ENCODE measurements at places on chromosomes 12 and 14.
A peak's percentile ranks its signal among the peaks of the same experiment; 100 is the strongest.

DNA sequence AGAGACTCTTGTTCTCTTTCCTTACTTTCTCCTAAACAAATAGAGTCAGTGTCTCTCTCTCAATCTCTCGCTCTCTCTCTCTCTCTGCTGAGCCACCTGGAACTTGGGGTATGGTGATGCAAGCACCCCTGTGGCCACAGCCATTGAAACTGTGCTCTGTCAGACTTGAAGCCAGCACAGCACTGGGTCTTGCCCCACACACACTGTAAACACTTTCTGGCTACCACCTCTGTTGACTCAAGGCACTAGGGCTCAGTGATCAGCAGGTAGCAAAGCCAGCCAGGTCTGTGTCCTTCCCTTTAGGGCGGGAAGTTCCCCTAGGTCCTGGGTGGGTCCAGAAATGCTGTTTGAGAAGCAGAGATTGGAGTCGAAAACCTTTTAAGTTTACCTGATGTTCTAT lies 125.9 kb upstream of the GARIN6 start:
- no peak for DNase-seq

- DNase-seq: no peak
These were observed 363.5 kb downstream of the TMEM121 start for GRCh38 chr14:105889666-105890473.

DNA sequence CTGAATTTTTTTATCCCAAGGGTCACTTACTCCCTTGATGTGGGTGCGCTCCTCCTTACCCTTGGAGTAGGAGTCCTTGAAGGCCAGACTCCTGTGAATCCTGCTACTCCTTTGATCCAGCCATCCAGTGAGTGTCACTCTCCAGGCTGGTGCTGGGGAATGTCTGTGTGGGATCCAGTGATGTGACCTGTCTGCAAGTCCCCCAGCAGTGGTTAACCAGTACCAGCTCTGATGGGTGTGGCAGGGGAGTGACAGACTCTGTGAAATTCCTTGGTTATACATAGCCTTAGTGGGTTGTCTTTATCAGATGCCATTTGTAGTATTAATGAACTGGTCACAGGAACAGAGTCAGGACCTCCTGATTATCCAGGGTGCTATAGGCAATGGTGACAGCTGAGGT lies 409.5 kb upstream of the LMO3 start:
- no peak for DNase-seq

- DNase-seq: no peak
These were observed 150.9 kb downstream of the ANO2 start for GRCh38 chr12:5794156-5794555.

DNA sequence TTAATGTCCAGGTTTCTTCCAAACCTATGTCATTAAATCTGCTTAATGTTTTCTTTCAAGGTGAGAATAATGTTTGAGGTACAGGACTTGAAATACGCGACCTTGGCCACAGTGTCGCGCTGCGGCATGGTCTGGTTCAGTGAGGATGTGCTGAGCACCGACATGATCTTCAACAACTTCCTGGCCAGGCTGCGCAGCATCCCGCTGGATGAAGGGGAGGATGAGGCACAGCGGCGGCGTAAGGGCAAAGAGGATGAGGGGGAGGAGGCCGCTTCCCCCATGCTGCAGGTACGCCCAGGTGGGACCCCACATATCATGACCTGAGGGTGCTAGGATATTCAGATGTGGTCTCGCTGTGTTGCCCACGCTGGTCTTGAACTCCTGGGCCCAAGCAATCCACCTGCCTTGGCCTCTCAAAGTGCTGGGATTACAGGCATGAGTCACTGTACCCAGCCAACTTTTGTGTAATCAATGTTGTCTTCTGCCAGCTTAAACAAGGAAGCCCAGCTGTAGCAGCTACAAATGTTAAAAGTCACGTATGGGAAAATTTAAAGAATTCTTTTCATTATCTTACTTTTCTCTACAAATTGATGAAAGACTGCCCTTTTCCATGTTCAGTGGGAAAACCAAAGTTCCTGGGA lies 50.8 kb downstream of the DYNC1H1 start:
- DNase-seq: no peak

DNA sequence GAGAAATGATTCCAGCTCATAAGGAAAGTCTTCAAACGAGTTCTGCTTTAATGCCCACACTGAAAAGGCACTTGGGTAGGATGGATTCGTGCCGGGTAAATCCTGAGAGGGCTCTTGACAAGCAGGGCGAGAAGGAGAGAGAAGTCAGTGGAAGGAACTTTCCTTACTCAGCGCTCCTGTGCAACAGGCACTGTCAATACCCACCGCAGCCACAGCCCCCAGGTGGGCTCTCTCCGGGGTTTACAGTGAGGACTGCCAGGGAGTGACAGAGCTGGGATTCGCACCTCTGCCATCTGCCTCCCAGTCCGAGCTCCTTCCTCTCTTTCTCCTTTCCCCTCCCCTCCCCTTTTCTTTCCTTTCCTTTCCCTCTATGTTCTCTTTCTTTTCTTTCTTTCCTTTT lies 118.7 kb downstream of the BEGAIN start:
- DNase-seq: no peak

DNA sequence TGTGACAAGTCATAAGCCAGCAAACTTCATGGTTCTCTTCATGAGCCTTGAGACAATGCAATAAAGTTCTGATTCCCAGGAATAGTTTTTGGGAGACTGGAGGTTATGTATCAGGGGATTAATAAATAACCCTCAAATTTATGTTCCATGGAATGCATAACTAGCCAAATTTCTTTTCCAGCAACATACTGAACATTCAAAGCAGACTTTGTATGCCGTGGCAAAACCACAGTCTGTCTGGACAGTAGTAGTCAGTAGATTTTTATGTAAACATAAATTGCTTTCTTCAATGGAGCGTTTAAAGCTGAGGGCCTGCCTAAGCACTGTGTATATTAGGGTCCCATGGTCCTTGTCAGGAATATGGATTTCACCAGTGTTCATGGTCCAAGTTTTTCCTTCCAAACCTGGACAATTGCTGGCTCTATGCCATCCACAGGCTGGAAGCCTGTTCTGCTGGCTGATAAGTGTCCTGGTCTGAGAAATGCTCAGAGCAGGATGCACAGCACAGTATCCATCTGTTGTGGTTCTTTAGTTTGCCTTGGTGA lies 144.9 kb downstream of the SRGAP1 start:
- no peak for DNase-seq

DNA sequence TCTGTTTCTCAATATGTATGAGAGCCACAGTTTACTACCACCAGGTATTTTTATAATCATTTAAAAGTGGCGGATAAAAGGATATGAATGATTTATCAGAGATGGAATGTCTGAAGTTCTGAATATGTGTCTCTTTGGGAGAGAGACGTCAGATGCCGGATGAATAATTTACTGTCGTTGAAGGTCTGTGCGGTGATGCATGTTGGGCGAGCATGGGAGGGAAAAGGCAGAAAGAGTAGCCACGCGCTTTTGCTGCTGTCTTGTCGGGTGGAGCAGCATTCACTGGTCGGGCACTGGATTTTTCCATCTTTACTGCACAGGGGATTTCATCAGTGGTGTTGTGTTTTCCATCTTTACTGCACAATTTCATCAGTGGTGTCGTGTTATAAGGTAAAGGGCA lies 65.6 kb downstream of the SYNE2 start:
- no peak for DNase-seq

DNA sequence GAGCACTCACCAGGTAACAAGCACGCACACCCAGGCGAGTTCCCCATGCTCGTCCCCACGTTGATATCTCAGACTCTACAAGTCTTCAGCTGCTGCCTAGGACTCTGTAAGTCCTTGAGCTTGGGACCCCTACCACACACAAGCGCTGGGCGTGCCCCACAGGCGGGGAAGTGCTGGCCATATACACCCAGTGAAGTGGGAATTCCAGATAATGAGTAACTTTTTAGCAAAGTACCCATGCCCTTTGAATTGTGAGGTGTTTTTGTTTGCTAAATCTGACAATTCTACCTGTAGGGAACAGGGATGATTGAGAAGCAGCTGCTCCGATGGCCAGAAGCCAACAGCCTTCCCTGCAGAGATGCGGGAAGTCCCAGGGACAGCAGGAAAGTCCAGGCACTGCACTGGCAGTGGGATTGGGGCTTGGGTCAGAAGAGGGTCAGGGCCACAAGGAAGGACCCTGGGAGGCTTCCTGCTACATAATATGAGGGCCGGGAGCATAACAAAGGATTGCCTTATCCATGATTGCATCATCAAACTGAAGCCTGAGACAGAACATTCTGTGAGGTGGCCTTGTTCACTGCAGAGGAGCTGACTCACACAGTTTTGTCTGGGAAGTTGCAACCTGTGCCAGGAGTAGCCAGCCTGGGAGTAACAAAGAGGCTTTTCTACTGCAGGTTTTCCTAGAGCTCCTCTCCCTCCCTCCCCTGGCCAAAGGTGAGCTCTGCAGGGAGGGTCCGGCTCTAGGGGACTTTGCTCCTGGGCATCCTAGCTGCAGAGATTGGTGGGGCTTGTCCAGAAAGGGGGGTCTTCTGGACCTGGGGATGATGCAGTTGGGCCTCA lies 13.2 kb upstream of the SERPINA3 start:
- DNase-seq: peak; percentile 1

DNA sequence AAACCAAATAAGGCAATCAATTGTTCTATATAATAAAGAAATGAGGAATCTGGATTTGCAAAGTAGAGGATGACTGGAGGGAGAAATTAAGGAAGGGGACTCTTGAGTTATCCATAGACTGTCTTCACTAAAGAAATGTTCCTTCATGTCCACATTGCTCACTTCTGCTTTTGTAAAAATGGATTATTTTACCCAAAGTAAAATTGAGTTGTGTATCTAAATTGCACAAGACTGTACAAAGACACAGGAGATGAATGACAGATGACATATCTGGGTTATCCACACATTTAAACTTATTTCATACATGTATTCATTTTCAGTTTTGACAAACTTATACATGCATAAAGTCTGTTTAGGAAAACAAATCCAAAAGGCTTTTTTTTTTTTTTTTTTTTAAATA lies 11.3 kb downstream of the ATP2B1 start:
- no peak for DNase-seq

DNA sequence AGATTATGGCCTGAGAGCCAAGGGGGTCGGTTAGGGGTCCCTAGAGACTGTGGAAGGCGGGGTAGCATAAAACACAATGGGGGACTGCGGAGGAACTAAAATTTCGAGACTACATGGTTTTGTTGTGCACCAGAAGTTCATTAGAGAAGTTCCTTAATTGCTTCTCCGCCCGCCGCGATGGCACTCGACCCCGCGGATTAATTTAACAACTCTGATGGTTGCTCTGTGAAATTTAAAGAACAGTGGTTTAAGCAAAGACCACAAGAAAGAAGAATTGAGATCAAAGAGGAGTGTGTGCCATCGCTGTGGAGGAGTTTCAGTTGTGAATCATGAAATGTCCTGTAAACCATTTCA lies 1.4 kb upstream of the CCDC88C start:
- DNase-seq: no peak

- DNase-seq: no peak
These were observed 29.1 kb downstream of the SLCO1A2 start for GRCh38 chr12:21305661-21306060.

GRCh38 chr14:81408595-81408994 lies 8.5 kb upstream of the STON2 start:
- no peak for DNase-seq

- peak; percentile 64 for DNase-seq
These were observed 40.7 kb downstream of the STK38L start for GRCh38 chr12:27284751-27285150.

GRCh38 chr12:52686063-52686462 lies 5.9 kb upstream of the KRT1 start:
- DNase-seq: no peak

- DNase-seq: no peak
These were observed 867 bp upstream of the TDG start for GRCh38 chr12:103964805-103965204.

GRCh38 chr12:29782871-29783772 lies 620 bp downstream of the TMTC1 start:
- no peak for DNase-seq

DNA sequence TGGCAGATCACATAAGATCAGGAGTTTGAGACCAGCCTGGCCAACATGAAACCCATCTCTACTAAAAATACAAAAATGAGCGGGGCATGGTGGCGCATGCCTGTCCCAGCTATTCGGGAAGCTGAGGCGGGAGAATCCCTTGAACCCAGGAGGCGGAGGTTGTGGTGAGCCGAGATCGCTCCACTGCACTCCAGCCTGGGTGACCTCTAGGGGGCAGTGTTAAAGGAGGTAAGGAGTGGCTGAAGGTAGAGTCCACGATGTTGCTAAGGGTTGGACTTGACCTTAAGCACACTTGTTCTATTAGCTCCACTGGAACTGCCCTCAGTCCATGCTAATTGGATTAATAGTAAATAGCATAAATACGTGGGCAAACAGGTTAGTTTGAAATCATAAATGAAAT lies 62.4 kb upstream of the PSMC1 start:
- DNase-seq: no peak

DNA sequence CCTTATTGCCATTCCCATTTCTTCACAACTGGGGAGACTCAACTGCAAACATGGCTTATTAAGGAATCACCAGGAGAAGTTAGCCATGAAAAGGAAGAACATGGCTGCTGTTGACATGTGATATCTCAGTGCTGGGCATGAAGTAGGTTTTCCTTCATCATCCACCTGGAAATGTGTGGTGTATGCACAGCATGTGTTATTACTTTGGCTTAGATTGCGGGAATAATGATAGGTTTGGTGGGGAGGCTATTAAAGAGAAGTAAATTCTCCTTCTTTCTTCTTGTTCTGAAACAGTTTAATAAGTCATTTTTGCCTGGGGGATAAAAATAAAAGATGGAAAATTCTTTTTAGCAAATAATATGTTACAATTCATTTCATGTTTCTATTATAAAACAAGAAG lies 23.7 kb upstream of the CLEC14A start:
- no peak for DNase-seq

DNA sequence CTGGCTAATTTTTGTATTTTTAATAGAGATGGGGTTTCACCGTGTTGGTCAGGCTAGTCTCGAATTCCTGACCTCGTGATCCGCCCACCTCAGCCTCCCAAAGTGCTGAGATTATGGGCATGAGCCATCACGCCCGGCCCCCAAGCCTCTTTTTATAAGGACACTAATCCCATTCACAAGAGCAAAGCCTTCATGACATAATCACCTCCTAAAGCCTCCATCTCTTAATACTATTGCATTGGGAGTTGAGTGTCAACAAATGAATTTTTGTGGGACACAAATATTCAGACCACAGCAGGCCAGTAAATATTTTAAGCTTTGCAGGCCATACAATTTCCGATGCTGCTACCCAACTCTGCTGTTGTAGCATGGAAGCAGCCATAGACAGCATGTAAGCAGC lies 10.9 kb downstream of the RNF212B start:
- peak; percentile 1 for DNase-seq

GRCh38 chr12:108750526-108750925 lies 19.2 kb upstream of the CORO1C start:
- no peak for DNase-seq

DNA sequence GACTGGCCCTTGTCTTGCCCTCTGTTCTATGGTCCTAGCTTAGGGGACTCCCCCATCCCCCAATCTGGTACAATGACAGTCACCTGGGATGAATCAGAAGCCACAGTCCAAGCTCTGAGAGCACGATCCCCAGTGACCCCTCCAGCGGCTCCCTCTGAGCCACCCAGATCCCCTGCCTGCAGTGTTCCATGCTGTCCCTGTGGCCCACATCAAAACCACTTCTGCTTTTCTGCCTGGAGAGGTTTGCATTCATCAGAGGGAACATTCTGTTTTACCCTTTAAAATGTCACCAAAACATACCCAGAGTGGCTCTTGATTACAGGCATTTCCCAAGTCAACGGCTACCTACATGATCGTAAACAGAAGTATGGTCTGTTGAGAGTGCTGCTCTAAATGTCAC lies 47.5 kb downstream of the NOS1 start:
- DNase-seq: no peak

- DNase-seq: no peak
These were observed 26.5 kb downstream of the NUDT4 start for GRCh38 chr12:93403988-93404803.

Measured in HFFc6 (cell line).